Renal pelvis (tissue), 12 donors: ENCODE measurements at places on chromosomes 7 and 10. TPM values are rescaled to one million over a fixed set of nuclear protein-coding genes. Genes with fewer than 3 reads are reported as not detected.
A peak's percentile ranks its signal among the peaks of the same experiment; 100 is the strongest.

ANKRD61 gene
- polyA plus RNA-seq = 0.61 TPM

SYT15 gene
- polyA plus RNA-seq = 12.1 TPM

PGAM2 gene
- polyA plus RNA-seq = 3.4 TPM

DNA sequence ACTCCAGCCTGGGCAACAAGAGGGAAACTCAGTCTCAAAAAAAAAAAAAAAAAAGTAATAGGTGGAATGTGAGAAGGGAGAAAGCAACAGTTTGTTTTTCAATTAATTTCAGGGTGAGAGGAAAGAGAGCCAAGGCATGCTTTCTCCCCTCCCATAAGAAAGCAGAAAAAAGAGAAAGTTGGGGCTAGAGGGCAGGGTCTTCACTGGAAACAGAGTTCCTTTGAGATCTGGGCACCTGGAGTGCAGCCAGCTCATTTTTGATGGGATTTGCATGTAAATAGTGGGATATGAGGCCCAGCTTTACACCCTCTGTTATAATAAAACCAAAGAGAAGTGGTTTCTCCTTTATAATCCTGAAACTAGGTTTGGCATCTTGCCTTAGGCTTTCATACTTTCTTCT lies 13.8 kb upstream of the STOX1 start:
- DNase-seq = no peak

- no peak for DNase-seq
These were observed 1.3 kb downstream of the VSIR start for GRCh38 chr10:71771821-71772617.

DNA sequence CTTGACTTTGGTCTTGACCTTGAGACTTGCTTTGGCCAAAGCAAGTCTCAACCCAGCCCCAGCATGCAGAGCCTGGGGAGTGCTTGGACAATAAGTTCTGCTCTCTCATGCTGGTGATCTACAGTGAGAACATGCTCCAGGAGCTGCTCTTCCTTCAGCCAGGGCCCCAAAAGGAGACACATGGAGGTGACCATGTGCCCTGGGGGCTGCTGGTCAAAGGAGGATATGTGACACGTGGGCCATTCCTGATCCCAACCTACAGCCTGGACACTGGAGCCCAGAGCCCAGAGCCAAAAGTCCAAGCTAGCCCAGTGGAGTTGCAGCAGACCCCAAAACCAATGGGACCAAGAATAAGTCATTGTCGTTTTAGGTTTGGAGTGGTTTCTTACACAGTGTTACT lies 78.2 kb upstream of the CHST15 start:
- DNase-seq = no peak

DNA sequence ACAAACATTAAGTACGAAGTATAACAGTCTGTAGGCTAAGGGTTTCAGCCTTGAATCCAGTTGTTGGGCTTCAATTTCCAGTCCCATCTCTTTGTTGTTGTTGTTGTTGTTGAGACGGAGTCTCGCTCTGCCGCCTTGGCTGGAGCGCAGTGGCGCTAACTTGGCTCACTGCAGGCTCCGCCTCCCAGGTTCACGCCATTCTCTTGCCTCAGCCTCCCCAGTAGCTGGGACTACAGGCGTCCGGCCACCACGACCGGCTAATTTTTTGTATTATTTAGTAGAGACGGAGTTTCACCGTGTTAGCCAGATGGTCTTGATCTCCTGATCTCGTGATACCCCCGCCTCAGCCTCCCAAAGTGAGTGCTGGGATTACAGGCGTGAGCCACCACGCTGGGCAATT lies 464.9 kb downstream of the ANKRD7 start:
- DNase-seq = no peak

- no peak for DNase-seq
These were observed 46.6 kb upstream of the MKX start for GRCh38 chr10:27792216-27792615.

DNA sequence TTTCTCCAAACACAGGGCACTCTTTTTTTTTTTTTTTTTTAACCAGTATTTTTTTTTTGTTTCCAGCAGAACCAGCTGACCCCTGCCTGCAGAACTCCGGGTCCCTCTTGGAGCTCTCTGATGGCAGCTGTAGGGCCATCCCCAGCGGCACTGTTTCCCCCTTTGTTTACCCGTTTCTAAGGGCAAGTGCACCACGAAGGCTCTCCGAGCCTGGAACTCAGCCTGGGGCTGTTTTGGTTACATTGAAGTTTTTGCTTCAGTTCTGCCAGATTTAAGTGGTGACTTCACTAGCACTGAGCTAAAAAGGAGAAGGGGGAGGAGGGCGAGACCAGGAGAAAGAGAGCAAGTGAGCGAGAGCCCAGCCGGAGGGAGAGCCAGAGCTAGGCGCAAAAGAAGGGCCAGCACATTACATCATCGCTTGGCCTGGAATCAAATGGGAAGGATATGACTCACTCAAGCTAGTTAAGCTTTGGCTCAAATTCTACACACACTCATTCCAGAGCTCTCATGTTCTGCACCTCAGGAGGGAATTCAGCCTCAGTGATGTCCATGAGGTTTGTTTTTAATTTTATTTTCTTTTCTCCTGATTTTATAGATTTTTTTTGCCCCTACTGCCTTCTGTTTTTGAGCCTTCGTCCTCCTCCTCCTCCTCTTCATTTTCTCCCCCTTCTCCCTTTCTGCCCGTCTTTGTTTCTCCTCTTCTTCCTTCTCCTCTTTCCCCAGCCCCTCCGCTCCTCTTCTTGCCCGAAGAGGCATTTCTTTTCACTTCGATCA lies 272.3 kb downstream of the TRIL start:
- peak; percentile 95 for DNase-seq

DNA sequence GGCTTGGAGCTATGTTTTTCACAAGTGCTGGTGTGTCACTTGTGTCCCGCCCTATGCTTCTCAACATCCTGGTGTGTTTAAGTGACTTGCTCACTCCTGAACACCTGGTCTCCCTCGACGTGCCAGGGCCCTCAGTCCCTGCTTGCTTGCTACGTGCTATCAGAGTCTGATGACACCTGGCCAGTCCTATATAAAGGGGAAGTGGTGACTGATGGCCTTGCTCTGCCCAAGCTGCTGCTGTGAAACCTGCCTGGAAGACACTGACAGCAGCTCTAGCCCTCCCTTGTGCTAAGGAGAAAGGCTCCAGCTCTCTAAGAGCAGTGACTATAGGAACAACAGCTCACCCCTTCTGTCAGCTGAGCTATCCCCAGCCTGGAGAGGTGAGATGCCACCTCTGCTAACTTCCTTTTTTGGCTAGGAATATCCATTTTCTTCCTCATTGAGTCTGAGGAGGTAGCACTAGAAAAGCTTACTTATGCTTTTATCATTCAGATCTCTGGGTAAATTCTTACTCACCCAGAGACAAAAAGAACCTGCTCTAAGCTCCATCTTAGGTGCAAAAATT lies 77.2 kb upstream of the PLXNA4 start:
- DNase-seq = no peak
